ENCODE measurements at places on chromosomes 1 and 21.

DNA sequence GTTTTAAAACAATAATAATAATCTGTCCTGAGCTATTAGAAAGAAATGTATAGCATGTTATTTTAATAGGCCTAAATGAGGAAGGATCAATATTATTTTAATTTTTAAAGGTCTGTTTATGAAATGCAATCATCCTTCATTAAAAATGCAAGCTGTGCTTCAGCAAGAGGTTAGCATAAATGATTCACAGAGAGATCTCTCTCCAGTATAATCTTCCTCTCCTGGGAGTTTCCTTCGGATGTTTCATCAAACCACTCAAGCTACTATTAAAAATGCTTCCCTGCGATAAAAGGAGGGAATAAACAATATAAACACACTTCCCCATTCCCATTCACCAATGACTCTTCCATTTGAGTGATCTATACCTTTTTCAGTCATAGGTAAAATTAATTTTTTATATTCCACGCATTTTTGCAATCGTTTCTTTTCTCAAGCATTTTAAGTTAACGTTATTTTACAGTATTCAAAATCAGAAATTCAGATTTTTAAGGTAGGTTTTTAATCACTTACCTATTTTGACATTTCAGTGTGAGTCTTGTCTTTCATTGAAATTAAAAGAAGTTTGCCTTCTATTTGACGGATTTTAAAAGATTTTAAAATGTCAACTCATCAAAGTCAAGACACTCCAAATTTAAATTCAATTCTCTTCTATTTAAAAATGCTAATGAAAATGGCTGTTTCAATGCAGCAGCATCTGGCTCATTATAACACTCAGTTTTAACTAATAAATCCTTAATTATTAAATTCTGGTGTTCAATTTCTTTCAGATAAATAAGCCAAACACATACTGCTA, 64.3 kb downstream of the RERE start:
- H3K4me3 ChIP-seq: no peak overlapping the region
- H3K27ac ChIP-seq: no peak overlapping the region
- H3K36me3 ChIP-seq: no peaks in the 10 kb centered on the region
- peaks cover 21% of the 10 kb centered on the region for H3K4me1 ChIP-seq
- no peak for DNase-seq
- no peaks in the 10 kb centered on the region for H3K27me3 ChIP-seq

DNA sequence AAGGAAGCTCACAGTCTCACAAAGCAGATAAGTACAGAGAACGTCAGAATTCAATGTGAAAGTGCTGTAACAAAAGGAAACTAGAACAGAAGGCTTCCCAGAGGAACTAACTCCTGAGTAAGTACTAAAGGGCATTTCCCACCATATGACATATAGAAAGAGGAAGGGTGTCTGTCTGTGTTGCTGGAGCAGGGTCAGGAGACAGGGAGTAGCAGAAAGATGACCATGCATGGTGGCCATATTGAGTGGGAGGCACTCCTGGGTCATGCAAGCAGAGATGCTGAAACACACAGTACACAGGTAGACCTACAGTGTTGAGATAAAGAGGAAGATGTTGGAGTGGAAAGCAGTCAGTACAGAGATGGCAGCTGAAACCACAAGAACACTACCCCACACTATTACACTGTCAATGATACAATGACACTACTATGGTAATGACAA, 47.3 kb downstream of the SLC25A24 start:
- no peaks in the 10 kb centered on the region for H3K27me3 ChIP-seq
- DNase-seq: no peak
- H3K4me1 ChIP-seq: no peaks in the 10 kb centered on the region
- no peak overlapping the region for H3K4me3 ChIP-seq

DNA sequence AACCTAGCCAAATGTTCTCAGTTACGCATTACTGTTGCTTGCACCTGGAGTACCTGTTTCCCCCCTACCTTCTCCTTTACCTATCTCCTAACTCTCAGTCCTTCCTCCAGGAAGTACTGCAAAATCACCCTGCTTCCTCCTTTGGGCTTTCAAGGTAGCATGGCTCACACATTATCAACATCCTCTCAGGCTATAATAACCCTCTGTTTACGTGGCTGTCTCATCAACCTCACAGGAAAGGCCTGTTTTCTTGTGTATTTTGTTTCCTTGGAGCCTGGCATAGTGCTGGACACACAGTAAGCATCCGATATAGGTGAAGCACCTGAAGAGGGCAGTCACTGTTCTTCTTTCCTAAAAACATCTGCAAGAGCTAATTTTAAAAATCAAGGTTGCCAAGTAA, 32.7 kb upstream of the ANGPTL7 start:
- peak overlapping the region; percentile 68 for H3K27ac ChIP-seq
- peaks cover 47% of the 10 kb centered on the region for H3K4me1 ChIP-seq
- no peak overlapping the region for H3K4me3 ChIP-seq
- no peak for DNase-seq

GRCh38 chr1:60598041-60598910, 484.1 kb upstream of the NFIA start:
- H3K36me3 ChIP-seq: peaks cover under 1% of the 10 kb centered on the region
- H3K4me3 ChIP-seq: no peak overlapping the region
- DNase-seq: no peak
- no peaks in the 10 kb centered on the region for H3K27me3 ChIP-seq
- H3K27ac ChIP-seq: peak overlapping the region; percentile 34

DNA sequence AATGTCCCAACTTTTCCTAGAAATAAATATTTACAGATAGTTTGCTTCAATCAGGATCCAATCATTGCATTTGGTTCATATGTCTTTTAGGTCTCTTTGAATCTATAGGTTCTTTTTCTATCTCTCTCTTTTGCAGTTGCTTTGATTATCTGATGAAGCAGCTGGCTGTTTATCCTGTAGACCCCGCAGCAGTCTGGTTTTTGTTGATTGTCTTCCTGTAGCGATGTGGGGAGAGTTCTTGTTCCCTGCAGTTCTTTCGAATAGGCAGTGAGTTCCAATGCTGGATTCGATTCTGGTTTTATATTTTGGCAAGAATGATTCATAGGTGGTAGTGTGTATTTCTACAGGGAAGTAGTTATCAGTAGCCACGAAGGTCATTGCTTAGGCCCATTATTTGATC, 7.4 kb upstream of the MIXL1 start:
- no peaks in the 10 kb centered on the region for H3K36me3 ChIP-seq
- DNase-seq: no peak
- no peak overlapping the region for H3K4me3 ChIP-seq

DNA sequence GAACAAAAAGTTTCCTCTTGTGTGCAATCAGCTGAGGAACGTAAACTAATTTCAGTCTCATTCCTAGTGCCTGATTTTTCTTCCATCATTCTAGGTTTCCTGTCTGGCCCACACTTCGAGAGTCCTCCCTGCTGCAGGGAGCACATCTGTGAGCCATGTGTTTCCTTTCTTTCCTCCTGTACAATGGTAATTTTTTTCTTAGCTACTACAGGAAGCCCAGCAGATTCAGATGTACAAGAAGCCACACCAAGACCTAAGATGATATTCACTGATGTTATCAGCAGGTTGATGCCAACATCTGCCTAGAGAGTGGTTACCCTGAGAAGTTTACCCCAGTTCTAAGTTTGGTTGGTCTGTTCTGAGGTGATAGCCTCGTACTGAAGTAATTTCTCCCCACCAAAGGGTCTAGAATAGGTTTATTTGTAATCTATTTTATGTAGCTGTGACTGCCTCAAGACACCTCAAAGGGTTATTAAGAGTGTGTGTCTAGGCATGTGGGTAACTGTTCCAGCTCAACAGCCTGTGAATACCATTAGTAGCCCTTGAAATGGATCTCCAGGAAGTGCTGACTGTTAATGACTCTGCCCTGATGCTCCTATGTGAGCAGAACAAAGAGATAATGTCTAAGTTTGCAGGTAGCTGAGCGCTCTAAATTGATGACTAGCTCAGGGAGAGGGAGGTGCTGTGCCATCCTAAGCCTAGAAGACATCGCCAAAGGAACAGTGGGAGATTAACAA, 31.7 kb upstream of the CLDN14 start:
- H3K36me3 ChIP-seq: no peaks in the 10 kb centered on the region
- H3K4me1 ChIP-seq: no peaks in the 10 kb centered on the region
- H3K27me3 ChIP-seq: peaks cover 3% of the 10 kb centered on the region
- no peak for DNase-seq
- H3K27ac ChIP-seq: no peak overlapping the region

DNA sequence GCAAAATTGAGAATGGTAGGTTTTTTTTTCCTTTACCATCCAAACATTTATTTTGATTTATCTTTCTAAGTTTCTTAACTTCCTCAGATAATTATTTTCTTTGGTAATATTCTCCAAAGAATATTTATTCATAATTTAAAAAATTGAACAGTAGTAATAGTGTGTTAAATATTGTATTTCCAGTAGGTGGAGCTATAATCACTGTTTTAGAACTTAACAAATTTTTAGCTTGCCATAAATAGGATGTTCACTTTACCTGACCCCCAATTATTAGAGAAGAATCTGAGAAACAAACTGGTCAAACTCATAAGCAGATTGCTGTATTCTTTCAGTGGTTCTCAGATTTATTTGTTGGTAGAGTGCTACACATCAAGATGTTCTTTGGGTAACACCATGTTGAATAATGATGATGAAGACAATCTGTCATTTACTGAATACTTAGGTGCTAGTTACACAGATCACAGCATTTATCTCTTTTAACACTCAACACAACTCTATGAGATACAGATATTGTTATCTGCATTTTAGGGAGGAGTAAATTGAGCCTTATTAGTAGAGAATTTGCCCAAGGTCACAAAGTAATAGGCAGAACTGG, 82.4 kb upstream of the GPR88 start:
- DNase-seq: no peak
- H3K4me3 ChIP-seq: no peak overlapping the region
- no peaks in the 10 kb centered on the region for H3K27me3 ChIP-seq
- H3K4me1 ChIP-seq: peaks cover 7% of the 10 kb centered on the region
- H3K27ac ChIP-seq: no peak overlapping the region
- H3K36me3 ChIP-seq: no peaks in the 10 kb centered on the region

DNA sequence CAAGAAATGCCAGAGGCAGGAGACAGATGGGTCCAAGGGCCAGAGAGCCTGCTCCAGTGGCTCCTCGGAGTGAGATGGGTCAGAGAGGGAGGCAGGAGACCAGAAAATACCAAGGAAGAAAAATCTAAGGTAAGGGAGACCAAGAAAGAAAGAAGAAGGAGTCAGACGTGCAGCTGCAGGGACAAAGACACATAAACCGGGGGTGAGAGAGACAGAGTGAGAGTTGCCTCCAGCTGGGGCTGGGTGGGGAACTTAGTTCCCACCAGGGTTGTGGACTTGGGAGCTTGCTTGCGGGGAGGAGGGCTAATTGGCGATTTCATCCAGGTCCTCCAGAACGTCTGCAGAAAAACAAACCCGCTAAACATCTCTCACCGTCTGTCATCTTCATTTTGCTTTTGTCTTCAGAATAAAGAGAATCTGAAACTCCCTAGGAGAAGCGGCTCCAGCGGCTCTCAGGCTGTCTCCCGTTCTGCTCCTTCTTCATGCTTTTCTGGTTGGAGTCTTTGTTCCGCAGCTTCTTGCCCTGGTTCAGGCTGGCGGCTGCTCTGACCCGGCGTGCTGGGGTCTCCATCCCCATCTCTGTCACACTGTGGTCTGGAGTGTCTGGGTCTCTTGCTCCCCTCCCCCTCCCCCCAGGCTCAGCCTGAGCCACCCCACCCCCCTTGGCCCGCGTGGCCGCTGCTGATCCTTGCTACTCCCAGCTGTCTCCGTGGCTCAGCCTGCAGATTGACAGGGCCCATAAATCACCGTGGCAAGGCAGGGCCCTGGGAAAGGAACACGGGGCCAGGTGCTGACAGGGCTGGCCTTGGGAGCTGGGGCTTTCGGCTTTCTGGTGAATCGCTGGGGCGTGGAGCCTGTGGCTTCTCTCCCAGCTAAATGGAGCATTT, 66.6 kb downstream of the UBIAD1 start:
- peaks cover 8% of the 10 kb centered on the region for H3K4me1 ChIP-seq
- H3K4me3 ChIP-seq: no peak overlapping the region
- H3K27me3 ChIP-seq: peaks cover 63% of the 10 kb centered on the region
- DNase-seq: no peak
- H3K36me3 ChIP-seq: no peaks in the 10 kb centered on the region

- no peak overlapping the region for H3K4me3 ChIP-seq
- DNase-seq: no peak
- H3K36me3 ChIP-seq: no peaks in the 10 kb centered on the region
These were observed 255.8 kb upstream of the CACYBP start for GRCh38 chr1:174743654-174744561.

- no peak for DNase-seq
- no peak overlapping the region for H3K27ac ChIP-seq
- H3K27me3 ChIP-seq: peaks cover 11% of the 10 kb centered on the region
- no peaks in the 10 kb centered on the region for H3K36me3 ChIP-seq
- H3K4me1 ChIP-seq: no peaks in the 10 kb centered on the region
- H3K4me3 ChIP-seq: no peak overlapping the region
These were observed 56.3 kb upstream of the GALNT2 start for GRCh38 chr1:230010603-230011332.

- no peak overlapping the region for H3K4me3 ChIP-seq
- no peak overlapping the region for H3K27ac ChIP-seq
- peak; percentile 1 for DNase-seq
- peaks cover 1% of the 10 kb centered on the region for H3K36me3 ChIP-seq
- H3K27me3 ChIP-seq: no peaks in the 10 kb centered on the region
These were observed 14.8 kb downstream of the IBA57 start for GRCh38 chr1:228180271-228180958.

DNA sequence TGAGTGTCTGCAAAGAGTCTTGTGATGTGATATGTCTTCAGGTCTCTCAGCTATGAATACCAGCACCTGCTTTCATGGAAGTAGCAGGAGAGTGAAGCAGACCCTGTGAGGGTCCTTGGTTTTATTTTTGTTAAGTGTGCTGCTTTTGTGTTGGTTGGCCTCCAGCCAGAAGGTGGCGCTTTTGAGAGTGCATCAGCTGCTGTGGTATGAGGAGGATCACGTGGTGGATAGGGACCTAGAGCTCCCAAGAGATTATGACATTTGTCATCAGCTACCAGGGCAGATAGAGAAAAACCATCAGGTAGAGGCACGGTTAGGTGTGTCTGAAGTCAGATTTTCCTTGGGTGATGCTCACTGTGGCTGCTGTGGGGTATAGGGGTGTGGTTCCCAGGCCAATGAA, 1232.1 kb downstream of the MRPL39 start:
- H3K27me3 ChIP-seq: no peaks in the 10 kb centered on the region
- DNase-seq: no peak
- no peaks in the 10 kb centered on the region for H3K4me1 ChIP-seq
- no peak overlapping the region for H3K27ac ChIP-seq
- H3K4me3 ChIP-seq: no peak overlapping the region
